ENCODE measurements at places on chromosomes 5 and 9.

DNA sequence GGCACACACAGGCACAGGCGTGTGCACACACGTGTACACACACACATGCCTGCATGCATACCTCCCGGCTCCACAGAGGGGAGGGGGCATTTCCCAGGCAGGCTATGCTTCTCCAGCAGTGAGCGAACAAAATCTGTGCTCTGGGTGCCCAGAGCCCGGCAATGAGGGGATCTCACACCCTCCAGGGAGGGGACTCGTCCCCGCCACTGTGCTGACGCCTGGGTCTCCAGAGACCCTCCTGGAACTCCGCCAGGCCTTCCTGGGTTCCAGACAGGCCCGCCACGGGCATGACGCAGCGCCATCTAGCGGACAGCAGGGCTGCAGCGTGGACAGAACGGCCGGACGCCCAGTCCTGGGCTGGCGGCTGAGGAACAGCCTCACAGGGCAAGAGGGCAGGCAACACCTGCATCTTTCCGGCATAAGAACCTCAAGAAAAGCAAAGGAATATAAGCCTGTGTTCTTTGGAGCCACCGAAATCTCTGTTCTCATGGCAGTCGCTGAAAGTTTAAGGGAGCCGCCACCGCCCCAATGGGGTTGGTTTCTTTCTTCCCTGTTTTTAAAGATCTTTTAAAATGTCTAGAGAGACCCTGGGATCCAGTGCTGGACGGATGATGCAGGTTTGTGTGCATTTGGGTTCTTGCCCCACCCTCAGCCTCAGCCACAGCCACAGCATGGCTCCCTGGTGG lies 135.6 kb upstream of the PPP1R26 start:
- peak; percentile 17 for DNase-seq

GRCh38 chr5:16937503-16938161 lies 1.5 kb upstream of the MYO10 start:
- DNase-seq: no peak

DNA sequence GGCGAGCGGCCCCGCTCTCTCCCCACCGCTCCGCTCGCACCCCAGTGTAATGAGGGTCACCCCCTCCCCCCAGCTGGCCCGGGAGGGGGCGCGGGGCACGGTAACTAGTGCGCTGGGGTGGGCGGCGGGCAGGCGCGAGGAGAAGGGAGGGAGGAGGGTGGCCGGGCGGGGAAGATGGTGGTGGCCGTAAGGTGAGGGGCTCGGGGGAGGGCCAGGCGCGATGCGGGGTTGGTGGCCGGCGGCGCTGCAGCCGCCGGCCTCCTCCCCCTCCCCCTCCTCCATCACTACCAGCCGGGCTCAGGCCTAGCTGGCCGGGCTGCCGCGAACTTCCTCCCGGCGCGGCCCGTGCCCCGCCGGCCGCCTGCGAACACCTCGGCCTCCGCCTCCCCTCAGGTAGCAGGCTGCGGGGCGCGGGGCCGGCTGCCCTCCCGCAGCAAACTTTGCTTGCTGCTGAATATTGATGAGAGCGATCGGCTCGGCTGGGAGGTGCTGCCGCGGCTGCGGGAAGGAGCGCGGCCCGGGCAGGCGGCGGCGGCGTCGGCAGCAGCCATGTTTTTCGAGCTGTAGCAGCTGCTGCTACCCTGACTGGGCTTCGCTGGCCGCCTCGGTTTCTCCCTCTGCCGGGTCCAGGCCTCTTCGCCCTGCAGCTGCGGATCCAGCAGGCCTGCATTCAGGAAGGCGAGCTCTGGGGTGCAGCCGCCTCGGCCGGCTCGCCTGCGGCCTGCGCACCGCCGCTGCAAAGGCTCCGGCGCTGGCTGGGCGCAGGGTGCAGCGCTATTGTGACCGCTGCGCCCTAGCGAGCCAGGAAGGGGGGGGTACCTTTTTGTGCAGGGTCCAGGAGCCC lies 502 bp downstream of the NSD1 start:
- DNase-seq: peak; percentile 26

DNA sequence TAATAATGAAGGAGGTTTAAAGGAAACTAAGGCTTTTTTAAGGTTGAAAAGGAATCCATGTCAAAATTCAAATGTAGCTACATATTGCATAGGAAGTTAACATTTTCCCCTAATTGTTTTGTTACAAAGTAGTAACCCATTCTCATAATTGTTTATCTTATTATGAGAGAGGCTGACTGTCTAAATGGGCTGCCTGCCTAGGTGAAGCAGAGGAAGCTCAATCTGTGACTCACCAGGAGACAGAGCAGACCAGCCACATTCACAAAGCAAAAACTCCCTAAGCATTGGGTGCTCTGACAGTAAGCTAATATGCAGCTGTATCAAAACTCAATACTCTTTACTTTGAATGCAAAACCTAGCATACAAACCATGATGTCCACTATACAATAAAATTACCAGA lies 208.5 kb downstream of the ROR2 start:
- no peak for DNase-seq

DNA sequence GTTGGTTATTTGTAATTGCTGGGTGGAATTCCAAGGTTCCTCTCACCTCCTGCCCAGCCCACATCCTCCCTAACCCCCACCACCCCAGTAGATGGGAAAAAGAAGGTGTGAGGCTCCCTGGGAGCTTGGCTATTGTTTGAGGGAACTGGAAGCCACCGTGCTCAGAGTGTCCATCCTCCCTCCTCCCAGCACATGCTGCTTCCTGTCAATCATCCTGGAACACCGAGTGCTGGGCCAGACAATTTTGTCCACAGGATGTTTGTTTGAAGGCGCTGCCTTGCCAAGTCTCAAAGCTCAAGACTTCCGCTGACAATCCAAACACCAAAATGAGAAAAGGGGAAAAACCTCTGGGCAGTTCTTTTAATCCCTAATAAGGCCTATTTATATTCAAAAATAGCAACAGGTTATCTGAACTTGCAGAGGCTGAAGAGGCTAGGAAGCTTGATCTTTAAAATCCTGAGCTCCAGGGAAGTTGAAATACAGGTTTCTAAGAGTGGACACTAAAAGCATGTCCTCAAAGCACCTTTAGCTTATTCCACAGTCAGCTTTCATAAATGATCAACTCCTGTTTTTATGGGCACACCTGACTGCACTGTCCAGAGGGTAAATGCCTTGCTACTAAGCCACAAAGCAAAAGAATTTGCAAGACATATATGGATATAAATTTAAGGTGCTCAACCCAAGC lies 286.7 kb downstream of the NFIB start:
- no peak for DNase-seq

- no peak for DNase-seq
Observed at GRCh38 chr5:101045689-101046088, 142.6 kb upstream of the ST8SIA4 start.

- no peak for DNase-seq
Observed at GRCh38 chr5:69001627-69002026, 92.2 kb upstream of the SLC30A5 start.

DNA sequence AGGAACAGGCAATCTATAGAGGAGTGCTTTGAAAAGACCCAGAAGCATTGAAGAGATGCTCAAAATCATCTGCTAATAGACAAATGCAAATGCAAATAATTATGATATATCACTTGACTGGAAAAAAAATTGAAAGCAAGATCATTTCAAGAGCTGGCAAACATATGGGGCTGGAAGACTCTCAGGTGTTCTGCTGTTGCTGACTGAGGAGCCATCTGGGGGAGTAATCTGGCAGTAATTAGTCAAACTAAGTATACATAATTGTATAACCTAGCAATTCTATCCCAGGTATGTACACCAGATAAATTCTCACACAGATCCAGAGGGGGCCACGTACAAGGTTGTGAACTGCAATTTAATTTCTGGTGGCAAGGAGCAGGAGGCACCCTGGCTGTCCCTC lies 4.6 kb upstream of the HMHB1 start:
- no peak for DNase-seq

GRCh38 chr5:179265514-179266290 lies 79.6 kb downstream of the ADAMTS2 start:
- DNase-seq: no peak

GRCh38 chr5:33048315-33048714 lies 337.2 kb downstream of the NPR3 start:
- DNase-seq: no peak

DNA sequence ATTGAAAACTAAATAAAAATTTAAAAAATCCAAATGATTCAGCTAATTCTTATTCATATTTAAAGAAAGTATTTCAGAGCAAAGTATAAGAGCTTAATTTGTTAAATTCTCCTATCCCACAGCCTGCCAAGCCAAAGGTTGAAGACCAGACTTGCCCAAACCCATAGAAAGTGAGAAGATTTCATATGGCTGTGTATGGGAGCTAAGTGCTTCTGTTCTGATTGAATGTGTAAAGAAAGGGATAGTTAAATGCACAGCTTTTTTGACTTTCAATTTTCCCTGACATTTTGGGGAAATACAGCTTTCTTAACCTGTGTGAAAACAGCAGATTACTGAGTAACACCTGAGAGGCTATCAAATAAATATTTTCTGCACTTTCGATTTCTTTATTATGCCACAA lies 125.0 kb upstream of the MTAP start:
- DNase-seq: no peak

DNA sequence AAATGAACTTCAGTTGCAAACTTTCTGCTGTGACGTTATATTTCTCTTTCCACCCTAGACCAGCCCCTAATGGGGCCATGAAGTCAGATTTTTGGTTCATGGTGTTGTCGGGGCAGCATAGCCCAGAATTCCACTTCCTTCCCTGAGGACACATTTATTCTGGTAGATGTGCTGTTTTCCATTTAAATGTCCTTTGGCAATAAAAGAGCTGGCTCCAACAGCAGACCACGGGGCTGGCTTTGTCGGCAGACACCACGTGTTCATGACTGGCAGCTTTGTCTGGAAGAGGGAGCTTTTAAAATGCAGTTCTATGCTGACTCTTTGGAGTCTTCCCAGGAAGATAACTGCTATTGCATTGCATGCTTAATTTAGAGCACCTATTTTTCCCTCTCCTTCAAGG lies 17.6 kb upstream of the LCP2 start:
- no peak for DNase-seq

GRCh38 chr5:176830422-176830994 lies 20.1 kb downstream of the UNC5A start:
- DNase-seq: no peak

GRCh38 chr9:130962418-130963316 lies 23.6 kb upstream of the FIBCD1 start:
- no peak for DNase-seq

GRCh38 chr9:87236546-87236945 lies 261.1 kb upstream of the DAPK1 start:
- DNase-seq: no peak

DNA sequence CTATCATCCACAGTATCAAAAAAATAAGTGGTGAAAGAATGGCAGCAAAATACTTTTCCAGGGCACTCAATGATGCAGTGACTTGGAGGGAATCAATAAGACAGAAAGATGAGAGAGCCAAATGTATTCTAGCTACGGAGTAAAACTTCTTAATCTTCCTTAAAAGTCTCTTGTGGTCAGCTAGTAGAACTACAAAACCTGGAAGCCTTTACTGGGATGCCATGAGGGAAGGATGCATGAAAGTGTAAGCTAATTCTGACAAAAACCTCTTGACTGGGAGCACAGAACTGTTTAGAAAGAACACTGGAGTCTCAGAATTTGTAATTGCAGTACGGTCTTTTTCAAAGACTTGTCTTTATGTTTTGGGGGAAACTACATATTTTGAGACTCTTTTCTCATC lies 432.8 kb upstream of the PTPRD start:
- no peak for DNase-seq

GRCh38 chr9:79189511-79189924 lies 382.2 kb upstream of the TLE4 start:
- no peak for DNase-seq

DNA sequence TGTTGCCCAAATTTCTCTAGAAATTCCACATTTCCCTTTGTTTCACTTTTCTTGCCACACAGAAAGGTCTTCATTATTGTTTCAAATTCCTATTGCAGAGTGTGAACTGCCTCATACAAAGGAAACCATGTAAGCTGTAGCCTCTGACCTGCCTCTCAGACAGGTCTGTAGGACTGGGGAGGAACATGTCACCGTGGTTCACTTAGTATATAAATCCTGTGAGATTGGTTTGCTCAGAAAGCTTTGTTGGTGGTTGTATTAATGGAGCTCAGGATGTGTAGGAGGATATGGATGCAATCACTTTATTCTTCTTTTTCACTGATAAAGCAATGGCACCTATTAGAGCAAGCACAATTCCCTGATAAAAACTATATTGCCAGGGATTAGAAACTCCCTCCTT lies 4.2 kb downstream of the SGCD start:
- DNase-seq: no peak

GRCh38 chr5:136374003-136374402 lies 8.7 kb upstream of the TRPC7 start:
- no peak for DNase-seq

DNA sequence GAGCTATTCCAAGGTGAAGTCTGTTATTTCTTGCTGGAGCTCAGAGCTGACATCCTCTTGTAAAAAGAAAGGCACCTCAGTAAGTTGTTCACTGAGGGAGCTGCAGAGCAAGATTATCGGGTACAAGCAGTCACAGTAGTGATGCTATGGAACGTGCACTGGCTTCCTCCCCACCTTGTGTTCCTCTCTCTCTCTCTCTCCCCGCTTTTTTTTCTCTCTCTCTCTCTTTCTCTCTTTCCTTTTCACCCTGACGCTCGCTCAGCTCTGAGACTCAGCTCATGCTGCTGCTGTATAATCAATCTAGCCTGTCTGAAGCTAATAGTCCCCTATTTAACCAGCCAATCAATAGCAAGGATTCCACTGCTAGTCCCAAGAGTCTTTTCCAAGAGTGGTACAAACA lies 587.6 kb upstream of the CDH18 start:
- no peak for DNase-seq

GRCh38 chr9:81417299-81417675 lies 272.1 kb downstream of the TLE1 start:
- no peak for DNase-seq

- DNase-seq: no peak
Observed at GRCh38 chr9:35690294-35690613, 529 bp upstream of the TPM2 start.

DNA sequence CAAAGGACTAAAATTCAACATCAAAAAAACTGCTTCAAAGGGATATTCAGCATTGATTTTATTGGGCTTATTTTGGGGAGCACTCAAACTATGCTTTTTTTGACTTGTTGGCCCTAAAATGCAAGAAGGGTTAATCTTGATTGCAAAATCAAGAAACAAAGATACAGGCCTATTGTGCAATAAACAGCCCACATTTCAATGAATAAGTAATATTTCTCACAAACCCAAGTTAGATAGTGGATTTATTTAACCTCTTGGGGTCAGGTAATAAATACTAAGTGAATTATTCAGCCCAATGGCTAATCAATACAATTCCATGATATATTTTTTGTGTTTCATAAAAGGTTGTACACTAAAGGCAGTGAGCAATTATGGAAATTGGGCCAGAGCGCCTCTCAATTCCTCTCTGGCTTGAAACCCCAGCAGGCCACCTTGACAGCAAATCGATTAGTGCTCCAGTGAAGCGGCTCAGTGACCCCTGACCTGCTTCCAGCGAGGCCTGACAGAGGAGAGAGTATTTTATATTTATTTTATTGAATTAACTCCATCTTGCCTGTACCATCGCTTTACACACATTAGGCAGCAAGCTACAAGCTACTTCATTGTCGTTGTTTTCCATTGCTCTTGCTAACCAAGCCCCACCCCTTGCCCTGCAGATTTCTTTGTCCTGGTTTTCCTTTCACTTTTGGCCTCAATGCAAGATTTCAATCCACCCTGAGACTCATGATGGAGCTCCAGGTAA lies 65.5 kb downstream of the EBF1 start:
- DNase-seq: no peak

Measured in activated gamma-delta T cell treated with Interleukin-2 at 50 U/mL for 16 hours (primary cell).